CD4-positive, alpha-beta T cell treated with Interferon alpha-2 for 1 hour (primary cell): ENCODE measurements at places on chromosomes 1 and 21.

GRCh38 chr1:207897188-207897587 lies 13.7 kb downstream of the CD34 start:
- DNase-seq, result no peak

GRCh38 chr1:107228704-107229371 lies 88.0 kb downstream of the NTNG1 start:
- DNase-seq, result no peak

- DNase-seq, result no peak
These were observed 1.9 kb downstream of the RNF11 start for GRCh38 chr1:51238034-51238403.

DNA sequence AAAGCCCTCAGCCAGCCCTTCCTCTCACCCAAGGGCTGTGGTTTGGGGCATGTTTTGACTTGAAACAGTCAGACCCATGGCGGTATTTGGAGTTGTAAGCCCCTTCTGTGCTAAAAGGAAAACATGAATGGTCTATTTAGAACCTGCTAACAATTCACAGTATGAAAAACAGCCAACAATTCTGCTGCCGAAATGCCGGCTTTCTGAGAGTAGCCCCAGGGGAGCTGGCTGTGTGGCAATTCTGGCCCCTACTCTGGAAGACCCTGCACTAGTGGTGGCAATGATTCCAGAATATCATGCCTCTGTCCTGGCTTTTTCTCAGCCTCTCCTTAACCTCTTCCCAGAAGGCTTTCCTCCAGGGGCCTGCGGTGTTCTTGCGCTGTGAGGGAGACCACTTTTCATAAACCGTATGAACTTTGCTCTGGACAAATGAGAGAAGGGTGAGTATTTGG lies 118.7 kb downstream of the EDEM3 start:
- DNase-seq, result no peak

DNA sequence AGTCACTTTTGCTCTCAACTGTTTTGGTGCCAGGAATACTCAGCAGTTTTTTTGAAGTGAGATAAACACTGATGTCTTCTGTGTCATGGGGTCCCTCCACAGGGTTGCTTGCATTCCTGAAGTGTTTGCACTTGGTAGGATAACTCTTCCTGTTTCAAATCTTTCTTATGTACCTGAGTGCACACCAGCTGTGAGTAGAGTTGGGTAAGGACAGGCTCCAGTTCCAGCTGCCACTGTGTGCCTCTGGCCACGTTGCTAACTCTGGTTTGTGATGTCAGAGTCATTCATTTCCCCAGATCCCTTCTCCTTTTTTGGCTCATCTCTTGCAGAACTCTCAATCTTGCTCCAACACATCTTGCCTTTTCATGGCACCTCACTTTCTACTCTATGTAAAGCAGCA lies 356.3 kb upstream of the B3GALT2 start:
- DNase-seq, result no peak

- DNase-seq, result no peak
These were observed 33.7 kb downstream of the FBXO42 start for GRCh38 chr1:16318555-16318954.

GRCh38 chr1:203116091-203116820 lies 11.3 kb upstream of the ADORA1 start:
- no peak for DNase-seq

DNA sequence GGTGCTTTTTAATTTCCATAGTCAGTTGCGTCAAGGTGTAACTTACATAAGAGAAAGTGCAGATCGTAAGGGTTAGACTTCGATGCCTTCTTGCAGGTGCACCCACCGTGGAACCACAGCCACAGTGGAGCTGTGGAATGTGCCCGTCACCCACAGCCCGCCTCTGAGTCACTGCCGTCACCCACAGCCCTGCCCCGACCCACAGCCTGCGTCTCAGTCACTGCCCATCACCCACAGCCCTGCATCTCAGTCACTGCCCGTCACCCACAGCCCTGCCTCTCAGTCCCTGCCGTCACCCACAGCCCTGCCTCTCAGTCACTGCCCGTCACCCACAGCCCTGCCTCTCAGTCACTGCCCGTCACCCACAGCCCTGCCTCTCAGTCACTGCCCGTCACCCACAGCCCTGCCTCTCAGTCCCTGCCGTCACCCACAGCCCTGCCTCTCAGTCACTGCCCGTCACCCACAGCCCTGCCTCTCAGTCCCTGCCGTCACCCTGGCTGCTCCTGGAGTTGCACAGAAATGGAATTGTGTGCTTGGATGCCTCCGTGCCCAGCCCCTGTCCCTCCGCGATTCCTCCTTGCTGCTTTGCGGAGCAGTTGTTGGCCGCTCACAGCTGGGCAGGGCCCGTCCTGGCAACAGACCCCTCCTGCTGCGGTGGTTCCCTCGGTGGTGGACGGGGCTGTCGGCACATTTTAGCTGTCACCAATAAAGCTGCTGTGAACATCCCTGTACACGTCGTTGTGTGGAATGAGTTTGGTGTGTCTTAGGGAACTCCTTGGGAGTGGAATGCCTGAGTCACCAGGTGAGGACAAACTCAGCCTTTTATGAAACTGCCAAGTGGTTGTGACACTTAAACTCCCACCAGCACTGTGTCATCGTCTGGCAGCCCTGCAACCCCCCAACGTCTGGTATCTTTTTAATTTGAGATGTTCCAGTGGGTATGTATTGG lies 44.9 kb upstream of the COL6A2 start:
- peak; percentile 18 for DNase-seq

DNA sequence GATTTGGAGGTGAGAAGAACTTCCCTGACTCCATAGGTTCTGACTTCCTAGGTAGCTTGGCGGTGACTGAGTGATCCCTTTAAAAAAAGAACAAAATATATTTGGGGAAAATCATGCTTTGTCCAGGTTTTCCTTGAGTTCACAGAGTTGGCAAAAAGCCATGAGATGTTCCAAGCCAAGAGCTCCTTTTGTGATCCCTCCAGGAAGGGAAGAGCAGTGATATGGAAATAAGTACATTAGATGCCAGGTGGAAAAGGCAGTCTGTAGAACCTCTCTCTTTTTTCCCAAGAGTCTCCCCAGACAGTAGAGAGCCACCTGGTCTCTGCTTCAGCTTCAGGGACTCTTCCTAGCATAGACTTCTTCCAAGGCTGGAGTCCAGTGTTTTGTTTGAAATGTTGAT lies 10.2 kb downstream of the TLCD4 start:
- no peak for DNase-seq

DNA sequence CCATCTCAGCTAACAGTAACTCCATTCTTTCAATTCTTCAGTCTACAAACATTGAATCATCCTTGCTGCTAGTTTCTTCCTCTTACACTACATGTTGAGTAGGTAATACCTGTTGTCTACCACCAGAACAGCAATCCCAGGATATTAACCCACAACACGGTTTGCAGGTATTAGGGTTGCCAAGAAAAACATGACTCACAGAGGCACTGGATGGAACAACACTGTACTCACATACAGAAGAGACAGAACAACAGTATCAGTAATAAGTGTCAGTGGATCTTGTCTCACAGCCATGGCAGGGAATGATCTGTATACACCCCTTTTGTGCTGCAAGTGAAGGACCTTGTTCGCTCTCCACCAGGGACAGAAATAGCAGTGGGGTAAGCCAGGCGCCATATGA lies 212.1 kb downstream of the GPR52 start:
- no peak for DNase-seq

DNA sequence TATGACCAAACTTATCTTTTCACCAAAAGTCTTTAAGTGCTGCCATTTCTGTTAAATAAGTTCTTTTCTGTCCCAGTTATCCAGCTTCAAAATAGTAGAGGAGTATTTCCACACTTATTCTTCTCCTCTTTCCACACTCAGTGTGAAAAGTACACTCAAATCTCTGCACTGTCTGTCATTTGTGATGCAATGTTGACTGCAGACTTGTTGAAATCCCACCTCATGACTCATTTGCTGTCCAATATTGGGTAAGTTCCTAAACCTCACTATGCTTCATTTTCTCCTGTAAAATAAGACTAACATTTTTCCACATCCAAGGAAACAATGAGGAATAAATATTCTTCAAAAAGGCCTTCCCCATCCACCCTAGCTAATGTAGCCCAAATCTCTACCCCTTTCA lies 17.5 kb downstream of the LRRIQ3 start:
- DNase-seq, result no peak

- no peak for DNase-seq
These were observed 35.6 kb upstream of the ZNHIT6 start for GRCh38 chr1:85743814-85744213.

- DNase-seq, result no peak
These were observed 61.9 kb downstream of the TCP10L start for GRCh38 chr21:32523463-32523862.

DNA sequence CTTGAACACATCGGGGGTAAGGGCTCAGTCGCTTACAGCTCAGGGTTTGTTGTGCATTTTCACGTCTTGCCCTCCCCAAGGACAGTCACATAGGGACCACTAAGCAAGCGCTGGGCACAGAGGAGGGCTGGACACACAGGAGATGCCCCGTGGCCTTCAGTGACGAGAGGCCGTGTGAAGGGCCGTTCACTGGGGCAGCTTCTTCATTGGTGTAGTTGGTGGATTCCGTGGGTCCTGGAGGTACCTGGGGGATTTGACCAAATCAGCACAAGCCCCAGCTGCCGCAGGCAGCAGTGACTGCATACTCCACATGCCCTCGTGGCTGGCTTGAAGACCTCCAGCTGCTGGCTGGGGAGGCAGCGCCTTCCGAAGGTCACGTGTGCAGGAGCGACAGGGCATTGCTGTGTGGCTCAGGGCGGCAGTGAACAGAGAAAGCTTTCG lies 100.8 kb upstream of the C1orf174 start:
- DNase-seq, result no peak

GRCh38 chr1:85465099-85465785 lies at the start of gene DDAH1:
TSS of gene DDAH1 (minus strand) at chr1:85465159. CDS start at chr1:85465045, 114 bp downstream.
- DNase-seq, result no peak

- no peak for DNase-seq
These were observed 137.1 kb downstream of the ETS2 start for GRCh38 chr21:38942748-38943211.

GRCh38 chr1:43396059-43396458 lies 6.4 kb downstream of the SZT2 start:
- DNase-seq, result no peak

DNA sequence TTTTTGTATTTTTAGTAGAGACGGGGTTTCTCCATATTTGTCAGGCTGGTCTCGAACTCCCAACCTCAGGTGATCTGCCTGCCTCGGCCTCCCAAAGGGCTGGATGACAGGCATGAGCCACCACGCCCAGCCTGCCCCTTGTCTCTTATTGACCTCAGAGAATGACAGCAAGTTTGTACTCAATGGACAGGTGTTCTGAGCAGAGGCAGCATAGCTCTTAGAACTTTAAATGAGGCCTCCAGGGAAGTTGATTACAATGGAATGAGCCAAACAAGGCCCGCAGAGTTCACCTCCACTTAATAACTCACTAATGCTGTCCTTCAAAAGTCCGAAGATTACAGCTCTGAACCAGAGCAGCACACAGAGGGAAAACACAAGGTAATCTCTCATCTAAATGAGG lies 10.9 kb downstream of the TMPRSS2 start:
- no peak for DNase-seq

GRCh38 chr21:37060296-37060695 lies 12.6 kb downstream of the PIGP start:
- no peak for DNase-seq

DNA sequence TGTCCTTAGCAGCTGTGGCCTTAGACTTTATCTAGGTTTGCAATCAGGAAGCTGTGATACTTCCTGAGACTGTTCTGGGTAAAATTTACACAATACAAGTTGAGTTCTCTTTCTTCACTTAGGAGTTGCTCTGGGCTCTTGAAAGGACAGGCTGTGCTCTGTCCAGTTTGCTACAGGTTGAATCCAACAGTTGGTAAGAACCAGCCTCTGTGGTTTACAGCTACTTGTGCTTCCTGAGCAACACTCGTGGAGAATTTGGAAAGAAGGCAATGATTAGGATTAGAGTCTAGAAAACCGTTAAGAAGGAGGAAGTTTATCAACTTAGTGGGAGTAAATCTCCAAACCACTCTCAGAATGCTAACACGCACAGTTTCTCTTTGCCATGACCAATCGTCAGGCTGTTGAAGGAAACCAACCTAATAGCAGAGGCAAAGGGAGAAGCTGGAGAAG lies 26.8 kb downstream of the GFI1 start:
- no peak for DNase-seq

- DNase-seq, result no peak
These were observed 2029.3 kb downstream of the MRPL39 start for GRCh38 chr21:23578027-23578426.

- no peak for DNase-seq
These were observed 26.2 kb upstream of the CYYR1 start for GRCh38 chr21:26599261-26599660.

DNA sequence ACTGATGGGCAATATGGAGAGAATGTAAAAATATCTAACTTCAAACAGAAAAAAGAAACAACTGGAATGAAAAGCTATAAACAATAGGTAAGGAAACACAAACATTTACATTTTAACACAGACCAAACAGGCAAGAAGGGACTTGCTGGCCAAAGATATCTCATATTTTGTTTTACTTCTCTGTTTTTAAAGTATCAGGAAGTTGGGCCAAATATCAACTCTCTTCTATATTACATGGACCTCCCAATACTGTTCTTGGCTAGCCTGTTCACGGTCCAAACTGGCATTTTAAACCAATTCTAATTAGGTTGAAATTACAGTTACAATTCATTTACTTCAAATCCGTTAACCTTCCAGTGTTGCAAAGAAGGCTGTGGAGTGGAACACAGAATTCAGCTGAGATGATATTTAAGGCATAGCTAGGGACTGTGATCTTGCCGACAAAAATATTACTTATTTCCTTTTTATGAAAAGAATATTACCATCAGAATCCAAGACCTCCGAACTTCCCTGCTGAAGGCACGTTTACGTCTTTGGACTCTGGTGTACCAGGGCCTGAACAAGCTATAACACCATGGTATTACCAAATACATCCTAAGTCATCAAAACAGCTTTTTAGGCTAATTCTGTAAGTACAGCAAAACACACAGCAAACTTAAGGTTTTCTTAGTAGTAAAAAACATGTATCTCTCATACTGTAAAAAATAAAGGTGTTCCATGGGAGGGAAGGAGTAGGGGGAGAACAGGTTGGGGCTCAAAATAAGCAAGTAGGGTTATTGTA lies 165.4 kb downstream of the RUNX1 start:
- no peak for DNase-seq

DNA sequence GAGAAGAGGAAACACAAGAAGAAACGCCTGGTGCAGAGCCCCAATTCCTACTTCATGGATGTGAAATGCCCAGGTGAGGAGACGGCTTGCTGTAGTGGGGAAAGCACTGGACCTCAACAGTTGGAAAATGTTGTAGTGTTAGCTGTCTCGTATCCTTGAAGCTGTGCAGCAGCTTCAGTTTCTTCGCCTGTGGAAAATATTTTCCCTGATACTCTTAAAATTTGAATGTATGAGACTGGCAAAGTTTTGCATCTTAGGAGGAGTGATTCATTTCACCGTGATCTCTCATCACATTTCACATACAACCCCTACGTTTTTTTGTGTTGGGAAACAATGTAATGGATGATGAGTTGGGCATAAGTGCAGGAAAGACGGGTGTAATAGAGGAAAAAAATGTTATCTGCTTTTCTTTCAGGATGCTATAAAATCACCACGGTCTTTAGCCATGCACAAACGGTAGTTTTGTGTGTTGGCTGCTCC lies 629 bp downstream of the RPS27 start:
- no peak for DNase-seq

- peak; percentile 31 for DNase-seq
These were observed 10.8 kb downstream of the GPR3 start for GRCh38 chr1:27403065-27403726.
